ENCODE measurements at places on chromosomes 2 and 18.

DNA sequence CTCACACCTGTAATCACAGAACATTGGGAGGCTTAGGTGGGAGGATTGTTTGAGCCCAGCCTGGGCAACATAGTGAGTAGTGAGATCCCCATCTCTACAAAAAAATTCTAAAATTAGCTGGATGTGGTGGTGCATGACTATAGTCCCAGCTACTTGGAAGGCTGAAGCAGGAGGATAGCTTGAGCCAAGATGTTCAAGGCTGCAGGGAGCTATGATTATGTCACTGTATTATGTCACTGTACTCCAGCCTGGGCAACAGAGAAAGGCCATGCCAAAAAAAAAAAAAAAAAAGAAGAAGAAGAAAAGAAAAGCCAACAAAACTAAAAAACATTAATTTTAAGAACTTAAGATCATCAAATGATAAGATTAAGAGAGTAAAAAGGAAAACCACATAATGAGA lies 17.4 kb upstream of the NCOA1 start:
- H3K4me3 ChIP-seq: no peak overlapping the region
- DNase-seq: no peak
- no peaks in the 10 kb centered on the region for H3K36me3 ChIP-seq
- H3K4me1 ChIP-seq: no peaks in the 10 kb centered on the region

DNA sequence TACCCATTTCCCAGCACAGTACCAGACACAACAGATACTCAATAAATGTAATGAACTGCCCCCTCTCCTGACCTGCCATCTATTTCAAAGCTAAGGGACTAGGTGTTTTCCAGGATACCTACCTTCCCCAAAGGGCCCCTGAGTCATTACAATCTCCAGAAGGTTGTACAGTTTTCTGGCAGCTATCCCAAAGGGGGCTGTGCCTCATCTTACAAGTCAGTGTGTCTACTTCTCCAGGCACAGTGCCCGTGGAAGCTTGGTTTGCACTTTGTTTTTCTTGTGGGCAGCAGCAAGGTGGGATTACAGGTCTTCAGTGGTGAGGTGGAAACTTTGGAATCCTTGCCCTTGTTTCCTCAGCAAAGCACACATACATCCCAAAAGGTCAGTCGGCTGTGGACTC lies 62.8 kb upstream of the CYP26B1 start:
- 0 out of 2 replicates have a peak, but pooled peaks cover 2% of the 10 kb centered on the region for H3K4me1 ChIP-seq
- H3K27me3 ChIP-seq: no peaks in the 10 kb centered on the region
- no peak for DNase-seq
- H3K36me3 ChIP-seq: no peaks in the 10 kb centered on the region

DNA sequence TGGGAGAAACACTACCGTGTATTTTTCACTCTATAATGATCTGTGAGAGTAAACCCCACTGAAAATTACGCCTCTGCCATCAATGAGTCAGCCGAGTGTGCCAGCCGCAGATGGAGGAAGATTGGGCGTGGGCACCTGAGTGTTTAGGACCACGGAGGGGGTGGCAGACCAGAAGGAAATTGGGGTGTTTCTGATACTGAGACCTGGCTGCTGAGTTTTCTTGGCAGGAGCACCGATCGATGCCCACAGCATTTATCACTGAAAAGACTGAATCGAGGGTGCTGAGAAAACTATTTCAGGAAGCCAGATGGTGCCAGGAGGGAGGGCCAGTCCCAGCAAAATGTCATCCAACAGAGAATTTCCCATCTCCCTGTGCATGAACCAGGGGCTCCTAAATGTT lies 91.9 kb upstream of the TPO start:
- no peaks in the 10 kb centered on the region for H3K4me1 ChIP-seq
- H3K27me3 ChIP-seq: no peaks in the 10 kb centered on the region
- H3K27ac ChIP-seq: no peak overlapping the region
- H3K4me3 ChIP-seq: no peak overlapping the region
- H3K36me3 ChIP-seq: no peaks in the 10 kb centered on the region

DNA sequence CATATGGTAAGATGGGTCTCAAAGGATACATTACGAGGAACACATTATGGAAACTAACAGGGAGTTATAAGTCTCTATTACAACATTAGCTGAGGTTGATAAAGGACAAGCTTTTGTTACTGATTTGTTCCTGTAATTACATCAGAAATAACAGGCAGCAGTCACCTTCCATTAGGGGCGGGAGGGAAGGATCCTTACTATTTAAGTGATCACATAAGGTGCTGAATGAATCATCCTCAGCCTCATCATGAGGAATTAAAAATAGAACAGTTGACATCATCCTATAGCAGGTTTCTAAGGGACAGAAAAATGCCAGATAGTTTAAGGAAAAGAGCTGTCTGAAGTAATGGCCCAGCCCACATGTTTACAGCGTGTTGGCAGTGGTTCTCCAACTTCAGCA lies 86.9 kb upstream of the MGAT5 start:
- no peaks in the 10 kb centered on the region for H3K36me3 ChIP-seq
- H3K4me3 ChIP-seq: no peak overlapping the region
- no peak overlapping the region for H3K27ac ChIP-seq
- H3K4me1 ChIP-seq: no peaks in the 10 kb centered on the region
